Renal cortical epithelial cell (primary cell): ENCODE measurements at places on chromosomes 12 and 14. TPM values are rescaled to one million over a fixed set of nuclear protein-coding genes. Genes with fewer than 3 reads are reported as not detected.

PLEKHA5 gene
- total RNA-seq, result 35.8 and 117 TPM in 2 replicates

ZNF891 gene
- total RNA-seq, result 0.52 and 2.0 TPM in 2 replicates

MBD6 gene
- total RNA-seq, result 5.0 and 12.5 TPM in 2 replicates

HAL gene
- 0.10 TPM in 1 of 2 replicates, not detected in the other for total RNA-seq

DNA sequence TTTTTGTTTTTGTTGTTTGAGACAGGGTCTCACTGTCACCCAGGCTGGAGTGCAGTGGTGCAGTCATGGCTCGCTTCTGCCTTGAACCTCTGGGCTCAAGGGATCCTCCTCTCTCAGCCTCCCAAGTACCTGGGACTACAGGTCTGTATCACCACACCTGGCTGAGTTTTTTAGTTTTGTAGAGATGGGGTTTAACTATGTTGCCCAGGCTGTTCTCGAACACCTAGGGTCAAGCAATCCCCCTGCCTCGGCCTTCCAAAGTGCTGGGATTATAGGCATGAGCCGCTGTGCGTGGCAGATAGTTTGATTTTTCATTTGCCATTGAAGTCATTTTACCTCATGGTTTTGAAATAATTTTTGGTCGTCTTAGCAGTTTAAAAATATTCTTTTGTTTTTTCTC lies 94.3 kb upstream of the EIF5 start:
- no peak for DNase-seq

DNA sequence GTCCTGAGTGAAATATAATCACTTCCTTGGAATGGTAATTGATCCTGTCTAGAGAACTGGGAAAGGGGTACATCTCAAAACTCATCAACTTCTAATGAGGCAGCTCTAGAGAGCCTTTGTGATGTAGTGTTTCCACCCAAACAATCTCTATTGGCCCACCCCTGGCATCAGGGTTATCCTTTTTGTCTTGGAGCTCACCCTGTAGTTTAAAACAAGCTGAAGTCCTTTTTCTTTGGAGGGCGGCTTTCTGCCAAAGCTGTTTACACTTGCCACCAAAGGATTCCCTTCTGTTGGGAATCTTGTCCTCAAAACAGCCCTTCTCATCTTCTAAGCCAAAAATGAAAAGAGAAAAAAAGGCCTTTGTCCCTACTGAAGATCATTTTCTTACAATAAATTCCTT lies 60.6 kb upstream of the GTF2A1 start:
- no peak for DNase-seq

- DNase-seq, result no peak
Measured at GRCh38 chr12:132611620-132612019, 1.2 kb upstream of the LRCOL1 start.
